ENCODE measurements at places on chromosomes 13 and 19.

- no peak for DNase-seq
Observed at GRCh38 chr19:47506459-47506858, 8.4 kb downstream of the NAPA start.

DNA sequence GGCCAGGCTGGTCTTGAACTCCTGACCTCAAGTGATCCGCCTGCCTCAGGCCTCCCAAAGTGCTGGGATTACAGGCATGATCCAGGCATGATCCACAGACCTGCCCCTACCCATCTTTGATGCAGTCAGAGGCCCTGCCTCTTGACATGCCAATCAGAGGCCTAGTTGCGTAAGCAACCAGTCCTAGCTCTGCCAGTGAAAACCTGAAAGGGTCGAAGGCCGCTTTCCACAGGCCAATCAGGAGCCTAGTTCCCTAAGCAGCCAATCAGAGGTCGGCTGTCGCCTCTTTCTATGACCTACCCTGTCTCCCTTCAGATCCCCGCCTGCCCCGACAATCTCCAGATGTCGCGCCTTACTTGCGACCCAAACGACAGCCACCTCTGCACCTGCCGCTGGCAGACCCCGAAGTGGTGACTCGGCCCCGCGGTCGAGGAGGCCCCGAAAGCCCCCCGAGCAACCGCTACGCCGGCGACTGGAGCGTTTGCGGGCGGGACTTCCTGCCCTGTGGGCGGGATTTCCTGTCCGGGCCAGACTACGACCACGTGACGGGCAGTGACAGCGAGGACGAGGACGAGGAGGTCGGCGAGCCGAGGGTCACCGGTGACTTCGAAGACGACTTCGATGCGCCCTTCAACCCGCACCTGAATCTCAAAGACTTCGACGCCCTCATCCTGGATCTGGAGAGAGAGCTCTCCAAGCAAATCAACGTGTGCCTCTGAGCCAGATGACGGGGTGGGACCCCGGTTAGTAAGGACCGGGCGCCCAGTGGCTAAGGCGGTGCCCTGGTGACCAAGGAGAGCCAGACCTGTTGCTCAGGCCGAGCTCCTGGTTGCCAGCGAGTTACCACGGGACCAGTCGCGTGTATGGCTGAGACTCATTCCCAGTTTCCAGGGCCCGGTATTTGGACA lies 6.3 kb downstream of the SYDE1 start:
- no peak for DNase-seq

- DNase-seq = no peak
Observed at GRCh38 chr13:59442944-59443486, 720.7 kb downstream of the DIAPH3 start.

DNA sequence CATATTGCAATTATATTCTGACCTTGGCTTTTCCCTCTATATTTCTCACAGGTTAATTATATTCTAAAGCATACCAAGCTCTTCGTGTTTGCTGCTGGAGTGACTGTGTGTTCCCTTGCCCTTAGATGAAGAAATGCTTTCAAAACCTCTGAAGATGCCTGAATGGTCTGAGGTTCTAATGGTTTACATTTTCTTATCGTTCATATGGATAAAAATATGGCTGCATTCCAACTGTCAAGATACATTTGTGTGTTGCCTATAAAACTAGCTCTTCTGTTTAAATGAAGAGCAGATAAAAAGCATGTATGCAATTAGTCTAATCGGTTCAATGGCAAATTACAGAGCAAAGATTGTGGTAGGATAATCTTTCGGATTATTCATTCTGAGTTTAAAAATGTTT lies 68.4 kb upstream of the ANKRD10 start:
- no peak for DNase-seq

GRCh38 chr19:55694241-55694655 lies 19.2 kb downstream of the EPN1 start:
- no peak for DNase-seq

Data from right renal cortex interstitium (tissue), 3 donors.